ENCODE measurements at places on chromosomes 2 and 18.

DNA sequence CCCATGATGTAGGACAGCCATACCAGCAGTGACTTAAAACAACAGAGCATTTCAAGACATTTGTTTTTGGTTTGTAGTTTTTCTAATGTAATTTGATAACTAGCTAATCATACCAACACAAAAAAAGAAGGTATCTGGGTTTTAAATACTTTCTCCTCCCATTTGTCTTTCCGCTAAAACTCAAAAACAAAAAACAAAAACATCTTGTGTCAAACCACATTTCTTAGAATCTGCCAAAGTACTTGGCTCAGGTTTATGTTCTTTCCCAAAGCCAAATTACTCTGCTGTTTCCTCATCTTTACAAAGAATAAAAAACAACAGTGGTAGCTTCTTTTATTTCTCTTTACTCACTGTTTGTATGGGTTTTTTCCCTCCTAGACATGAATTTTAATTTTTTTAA is 71.5 kb downstream of the GREB1L start:
- no peak for DNase-seq

- DNase-seq = no peak
These were observed 56.3 kb downstream of the SLC25A12 start for GRCh38 chr2:171837736-171838135.

- no peak for DNase-seq
These were observed 105.6 kb downstream of the TTC32 start for GRCh38 chr2:19796035-19796695.

DNA sequence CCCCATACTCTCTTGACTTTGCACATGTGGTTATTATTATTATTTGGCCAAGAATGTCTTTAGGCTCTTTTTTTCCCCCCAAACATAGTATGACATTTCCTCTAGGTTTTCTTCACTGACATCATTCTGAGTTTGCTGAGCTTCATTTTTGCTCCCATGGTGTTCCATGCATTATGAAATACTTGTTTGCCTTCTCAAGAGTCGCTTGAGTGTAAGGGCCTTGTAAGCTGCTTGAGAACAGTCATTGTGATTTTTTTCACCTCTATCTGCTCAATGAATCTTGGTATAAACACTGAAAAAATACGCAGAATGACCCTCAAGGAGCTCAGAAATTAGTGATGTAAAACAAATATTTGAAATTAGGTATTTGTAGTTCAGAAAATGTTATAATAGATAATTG is 688.9 kb downstream of the CNTNAP5 start:
- no peak for DNase-seq

DNA sequence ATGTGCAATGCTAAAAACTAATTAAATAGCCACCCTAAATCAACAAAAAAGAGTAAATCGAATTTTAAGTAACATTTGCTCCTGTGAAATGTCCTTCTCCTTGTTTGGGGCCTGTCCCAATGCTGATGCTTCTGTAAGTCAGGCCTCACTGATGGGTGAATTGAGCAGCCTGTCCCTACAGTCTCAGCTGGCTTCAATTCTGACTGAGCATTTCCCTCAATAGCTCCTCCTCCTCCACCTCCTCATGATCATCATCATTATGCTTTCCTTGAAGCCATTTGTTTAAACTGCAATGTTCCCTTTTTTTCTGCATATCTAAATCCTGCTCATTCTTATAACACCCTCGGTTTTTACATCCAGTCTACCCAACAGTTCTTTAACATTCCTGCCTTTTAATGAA is 137.2 kb upstream of the CELF4 start:
- no peak for DNase-seq

GRCh38 chr2:69789175-69789721 is 40.2 kb upstream of the GMCL1 start:
- no peak for DNase-seq

Measured in NCI-H1092 treated with DMSO at 0.1 percent for 48 hours (cell line).